ENCODE measurements at places on chromosomes 4 and X.
A peak's percentile ranks its signal among the peaks of the same experiment; 100 is the strongest.

GRCh38 chr4:145815027-145815612 is 123.5 kb downstream of the ZNF827 start:
- no peak for DNase-seq

DNA sequence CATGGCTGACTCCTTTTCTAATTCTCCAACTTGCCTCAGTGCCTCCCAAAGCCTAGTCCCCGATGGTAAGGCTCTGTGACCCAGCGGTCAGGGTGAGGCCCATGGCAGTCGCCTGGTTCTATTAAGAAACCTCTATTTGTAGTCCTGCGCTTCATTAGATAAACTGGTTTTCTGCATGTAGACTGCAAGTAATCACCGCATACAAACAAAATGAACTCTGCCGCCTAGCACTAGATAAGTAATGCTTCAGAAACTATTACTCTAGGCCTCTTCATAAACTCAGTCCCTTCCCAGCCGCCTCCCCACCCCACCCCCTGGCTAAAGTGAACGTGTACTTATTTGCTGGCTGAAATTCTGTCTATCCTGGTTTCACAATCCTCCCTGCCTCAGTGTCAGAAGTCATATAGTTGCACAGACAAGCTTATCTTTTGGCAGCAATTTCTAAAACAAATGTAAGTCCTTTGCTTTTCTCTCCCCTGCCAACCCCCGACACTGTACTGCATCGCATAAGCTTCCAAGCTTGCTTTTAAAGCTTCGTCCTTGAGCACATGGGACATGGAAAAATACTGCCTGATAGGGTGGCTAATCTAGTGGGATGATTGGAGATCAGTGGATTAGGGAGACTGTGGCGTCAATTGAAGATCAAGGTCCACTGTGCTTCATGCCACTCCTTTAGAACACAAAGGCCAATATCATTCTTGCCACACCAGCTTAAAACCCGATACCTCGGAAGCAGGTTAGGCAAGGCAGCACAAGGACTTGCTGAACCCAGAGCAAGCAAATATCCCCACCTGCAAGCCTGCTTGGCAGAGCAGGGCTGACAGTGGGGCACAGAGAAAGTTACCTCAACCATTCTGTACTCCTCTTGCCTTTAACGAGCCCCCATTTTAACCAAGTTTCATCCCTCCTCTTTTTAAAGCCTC is 125.8 kb downstream of the IRF2 start:
- DNase-seq: peak; percentile 82

DNA sequence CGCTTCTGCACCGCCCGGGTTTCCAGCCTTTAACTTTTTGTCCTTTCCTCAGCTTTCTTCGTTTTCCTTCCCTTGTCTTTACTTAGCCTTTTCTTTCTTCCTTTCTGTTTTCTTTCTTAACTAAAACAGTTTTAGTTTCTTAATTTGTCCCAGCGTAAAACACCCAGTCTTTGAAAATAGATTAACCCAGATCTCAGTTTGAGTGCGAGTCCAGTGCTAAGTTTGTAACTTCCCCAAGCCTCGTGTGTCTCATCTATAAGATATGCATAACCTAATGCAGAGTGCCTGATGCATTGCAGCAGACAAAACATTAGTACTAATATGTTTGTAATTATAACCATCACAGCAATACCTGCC is 460 bp upstream of the GEMIN8 start:
- no peak for DNase-seq

- no peak for DNase-seq
These were observed 133.8 kb upstream of the UGT8 start for GRCh38 chr4:114464726-114465272.

DNA sequence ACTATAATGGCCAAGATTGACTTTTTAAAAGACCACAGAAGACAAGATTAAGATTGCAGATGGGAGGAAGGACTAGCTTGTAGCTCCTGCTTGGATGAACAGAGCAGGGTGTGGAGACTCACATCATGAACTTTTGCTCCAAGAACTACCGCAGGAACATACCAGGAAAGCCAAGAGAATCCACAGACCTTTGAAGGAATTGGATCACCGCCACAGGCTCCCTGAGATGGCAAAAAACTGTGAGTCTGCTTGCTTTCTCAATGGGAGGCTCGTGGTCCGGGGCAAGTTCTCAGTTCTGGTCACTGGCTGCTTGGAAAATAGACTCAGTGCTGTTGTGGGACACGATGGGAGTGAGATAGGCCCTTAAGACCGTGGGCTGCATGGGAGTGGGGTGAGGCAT is 276.6 kb downstream of the CCSER1 start:
- DNase-seq: no peak

GRCh38 chr4:175807547-175807946 is 4.5 kb downstream of the GPM6A start:
- no peak for DNase-seq

DNA sequence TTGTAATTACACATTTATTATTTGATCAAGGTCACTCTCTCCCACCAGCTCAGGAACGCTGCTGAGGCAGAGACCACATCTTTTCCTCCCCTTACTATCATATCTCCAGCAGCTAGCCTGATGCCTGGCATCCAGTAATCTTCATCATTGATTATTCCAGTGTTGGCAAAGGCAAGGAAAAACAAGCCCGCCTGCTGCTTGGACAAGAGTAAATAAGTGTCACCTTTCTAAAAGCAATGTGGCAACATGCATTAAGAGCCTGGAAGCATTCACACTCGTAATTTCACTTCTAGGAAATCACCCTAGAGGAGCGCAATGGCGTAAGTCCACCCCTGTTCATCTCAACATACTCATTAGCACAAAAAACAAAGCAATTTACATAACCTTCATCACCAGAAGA is 54.8 kb downstream of the APLN start:
- DNase-seq: no peak

- no peak for DNase-seq
These were observed 261.5 kb downstream of the SLC7A11 start for GRCh38 chr4:137980641-137981040.
